ENCODE measurements at places on chromosomes 1 and 21.

DNA sequence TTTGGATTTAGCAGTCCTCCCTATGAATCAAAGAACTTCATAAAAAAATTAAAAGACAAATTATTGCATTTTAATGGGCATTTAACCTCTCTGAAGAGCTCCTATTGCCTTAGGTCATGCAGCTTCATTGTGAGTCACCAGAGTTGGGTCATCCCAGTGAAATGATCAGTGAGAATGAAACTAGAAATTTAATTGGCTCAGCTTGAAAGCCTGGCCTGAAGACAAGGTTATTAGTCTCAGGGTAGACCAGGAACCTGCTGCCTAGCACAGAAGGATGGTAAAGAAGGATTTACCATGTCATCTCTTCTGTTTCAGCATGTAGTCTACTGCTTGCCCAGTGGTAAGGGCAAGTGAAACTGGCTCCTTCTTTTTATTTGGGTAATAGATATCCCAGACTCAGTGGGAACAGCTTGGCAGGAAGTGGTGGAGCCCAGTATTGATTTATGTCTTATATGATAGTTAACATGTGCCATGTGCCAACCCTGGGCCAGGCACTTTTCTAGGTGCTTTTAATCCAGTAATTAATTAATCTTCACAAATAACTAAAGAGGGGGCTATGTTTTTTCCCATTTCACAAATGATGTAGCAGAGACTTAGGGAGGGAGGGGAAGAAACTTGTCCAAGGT, 23.6 kb downstream of the LAMC2 start:
- DNase-seq = no peak

DNA sequence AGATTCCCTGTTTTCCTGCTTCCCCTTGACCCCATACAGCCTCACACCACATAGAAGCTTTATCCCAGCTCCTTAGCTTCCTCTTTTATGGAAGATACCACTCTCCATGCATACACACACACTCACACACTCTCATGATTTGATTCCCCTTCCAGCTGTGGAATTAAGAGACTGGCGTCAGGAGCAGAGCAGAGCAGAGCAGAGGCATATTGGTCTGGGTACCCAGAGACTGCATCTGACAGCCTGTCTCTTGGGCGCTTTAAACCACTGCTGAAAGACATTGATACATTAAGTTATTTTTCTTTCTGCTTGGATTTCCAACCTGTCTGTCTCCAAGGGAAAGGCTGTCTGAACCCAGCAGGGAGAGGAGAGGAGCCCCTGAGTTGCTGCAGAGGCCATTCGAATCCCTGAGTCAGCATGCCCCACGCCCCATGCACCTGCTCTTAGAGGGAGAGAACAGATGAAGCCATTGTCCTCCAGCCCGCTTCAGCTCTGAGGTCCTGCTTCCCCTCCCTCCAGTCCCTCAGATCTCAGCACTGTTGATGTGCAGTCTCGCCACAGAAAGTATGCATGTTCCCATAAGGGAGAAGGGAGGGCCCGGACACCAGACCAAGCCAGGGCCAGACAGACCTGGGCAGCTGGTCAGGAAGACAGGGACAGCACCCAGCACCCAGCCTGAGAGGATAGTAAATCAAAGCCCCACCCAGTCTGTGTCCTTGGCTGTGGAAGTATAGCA, 66.7 kb upstream of the GJB5 start:
- no peak for DNase-seq

GRCh38 chr1:98055457-98055856, 134.6 kb upstream of the DPYD start:
- no peak for DNase-seq

DNA sequence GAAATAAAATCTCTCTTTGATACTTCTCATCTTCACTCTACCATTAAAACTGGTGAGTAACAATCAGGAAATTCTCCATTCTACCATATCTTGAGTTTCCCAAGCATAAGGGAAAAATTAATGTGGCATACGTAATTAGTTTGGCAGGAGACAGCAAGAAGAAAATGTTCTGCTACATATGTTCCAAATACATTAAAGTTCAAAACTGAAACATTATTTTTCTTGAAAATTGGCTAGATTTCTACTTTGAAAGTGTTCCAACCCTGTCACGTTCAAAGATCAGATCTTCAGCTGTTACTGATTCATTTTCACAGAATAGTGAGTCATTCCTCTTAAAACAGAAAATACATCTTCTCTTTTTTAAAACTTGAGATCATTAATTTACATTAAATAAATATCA, 48.5 kb downstream of the PIGK start:
- DNase-seq = no peak

DNA sequence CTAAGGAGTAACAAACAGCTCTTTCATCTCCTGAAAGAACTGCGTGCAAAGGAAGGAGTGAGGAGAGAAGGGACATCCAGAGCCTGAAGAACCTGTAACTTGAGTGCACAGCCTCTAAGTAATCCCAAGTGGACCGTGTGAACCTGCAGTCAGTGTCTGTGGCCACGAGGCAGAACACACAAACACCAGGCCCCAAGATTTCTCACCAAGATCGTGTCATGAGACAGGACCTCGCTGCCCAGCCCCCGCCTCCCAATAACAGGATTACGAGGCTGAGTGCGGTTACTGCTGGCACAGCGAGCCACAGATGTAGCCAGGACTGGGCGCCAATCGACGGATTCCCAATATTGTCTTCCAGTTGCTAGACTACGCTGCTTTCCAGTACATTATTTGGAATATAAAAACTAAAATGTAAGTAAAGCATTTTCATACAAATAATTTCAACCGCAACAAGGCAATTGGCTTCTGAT, 101.3 kb upstream of the SLC25A33 start:
- no peak for DNase-seq

- DNase-seq = no peak
These were observed 11.7 kb downstream of the SOD1 start for GRCh38 chr21:31671146-31671716.

- DNase-seq = no peak
These were observed 95.1 kb upstream of the TSPAN2 start for GRCh38 chr1:115184260-115184950.

- DNase-seq = no peak
These were observed 4.8 kb upstream of the IL24 start for GRCh38 chr1:206892351-206892984.

GRCh38 chr1:119971710-119972570, 75.6 kb upstream of the ADAM30 start:
- no peak for DNase-seq

- DNase-seq = no peak
These were observed 202.9 kb upstream of the ADGRL2 start for GRCh38 chr1:81597720-81598426.

All from NCI-H748 treated with DMSO at 0.1 percent for 48 hours (cell line).